ENCODE measurements at places on chromosomes 12 and 14.

GRCh38 chr12:6829536-6830220 is 1.5 kb downstream of the P3H3 start:
- DNase-seq: no peak

DNA sequence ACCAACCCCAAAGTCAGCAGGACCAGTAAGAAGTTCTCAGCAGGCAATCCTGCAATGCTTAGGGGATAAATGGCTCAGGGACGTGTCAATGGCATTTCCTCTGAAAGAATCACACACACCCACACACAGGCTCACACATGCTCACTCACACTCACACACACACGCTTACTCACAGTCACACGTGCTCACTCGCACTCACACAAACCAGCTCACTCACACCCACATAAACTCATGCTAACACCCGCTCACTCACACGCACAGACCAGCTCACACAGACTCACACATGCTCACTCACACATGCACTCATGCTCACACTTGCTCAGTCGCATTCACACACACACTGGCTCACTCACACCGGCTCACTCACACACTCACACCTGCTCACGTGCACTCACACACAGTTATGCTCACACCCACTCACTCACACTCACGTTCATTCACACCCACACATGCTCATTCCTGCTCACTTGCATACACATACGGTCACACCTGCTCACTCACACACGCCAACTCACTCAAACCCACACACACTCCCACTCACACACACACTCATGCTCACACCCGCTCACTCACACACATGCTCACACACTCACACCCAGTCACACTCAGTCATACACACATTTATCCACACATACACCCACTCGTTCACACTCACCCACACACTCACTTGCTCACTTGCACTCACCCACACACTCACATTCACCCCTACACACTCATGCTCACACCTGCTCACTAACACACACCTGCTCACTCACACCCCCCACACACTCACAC is 436.8 kb downstream of the BCL11B start:
- DNase-seq: no peak

DNA sequence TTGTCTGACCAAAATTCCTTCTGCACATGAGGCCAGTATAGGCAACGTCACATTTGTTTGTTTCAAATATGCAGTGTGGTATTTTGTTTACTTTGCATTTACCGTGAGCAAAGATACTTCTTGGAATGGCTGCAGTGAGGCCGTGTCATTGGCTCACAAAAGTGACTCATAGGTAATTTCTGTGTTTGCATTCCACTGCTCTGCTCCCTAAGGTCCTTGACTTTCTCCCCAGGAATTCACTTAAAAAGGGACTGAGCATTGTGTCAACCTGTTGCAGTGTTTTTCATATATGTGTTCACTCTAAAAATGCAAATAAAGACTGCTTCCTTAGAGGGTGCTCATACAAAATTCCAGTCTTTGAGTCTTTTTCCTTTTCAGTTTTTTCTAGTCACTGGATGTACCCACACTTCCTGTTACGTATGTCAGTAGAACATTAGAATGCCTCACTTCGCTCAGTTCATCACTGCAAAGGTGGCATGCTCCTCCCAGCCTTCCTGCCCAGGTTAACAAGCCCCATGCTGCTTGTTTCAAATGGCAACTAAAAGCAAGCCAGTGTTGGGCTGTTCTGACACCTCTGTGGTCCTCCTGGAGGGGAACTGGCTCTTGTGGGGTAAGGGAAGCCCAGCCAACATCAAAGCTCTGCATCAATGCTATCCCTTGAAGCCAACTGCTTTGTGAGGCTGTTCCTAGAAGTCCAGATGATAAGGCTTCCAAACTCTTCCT is 9.1 kb downstream of the C12orf76 start:
- DNase-seq: no peak

GRCh38 chr12:89960607-89961394 is 252.2 kb upstream of the ATP2B1 start:
- DNase-seq: no peak

DNA sequence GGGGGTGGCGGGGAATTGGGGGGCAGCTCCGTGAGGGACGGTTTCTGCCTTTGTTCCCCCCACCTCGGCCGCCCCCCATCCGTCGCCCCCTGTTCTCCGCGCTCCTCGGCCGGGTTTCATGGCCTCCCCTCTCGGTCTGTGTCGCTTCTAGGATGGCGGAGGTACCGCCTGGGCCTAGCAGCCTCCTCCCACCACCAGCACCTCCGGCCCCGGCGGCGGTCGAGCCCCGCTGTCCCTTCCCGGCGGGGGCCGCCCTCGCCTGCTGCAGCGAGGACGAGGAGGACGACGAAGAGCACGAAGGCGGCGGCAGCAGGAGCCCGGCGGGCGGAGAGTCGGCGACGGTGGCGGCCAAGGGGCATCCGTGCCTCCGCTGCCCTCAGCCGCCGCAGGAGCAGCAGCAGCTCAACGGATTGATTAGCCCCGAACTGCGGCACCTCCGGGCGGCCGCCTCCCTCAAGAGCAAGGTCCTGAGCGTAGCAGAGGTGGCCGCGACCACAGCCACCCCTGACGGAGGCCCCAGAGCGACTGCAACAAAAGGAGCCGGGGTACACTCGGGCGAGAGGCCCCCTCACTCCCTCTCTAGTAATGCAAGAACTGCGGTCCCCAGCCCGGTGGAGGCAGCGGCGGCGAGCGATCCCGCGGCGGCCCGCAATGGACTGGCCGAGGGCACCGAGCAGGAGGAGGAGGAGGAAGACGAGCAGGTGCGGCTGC is 575 bp downstream of the NAA30 start:
- peak; percentile 44 for DNase-seq

GRCh38 chr12:57621497-57622292 is 10.5 kb downstream of the ARHGEF25 start:
- DNase-seq: peak; percentile 24

GRCh38 chr14:37665479-37665878 is 70.0 kb downstream of the TTC6 start:
- no peak for DNase-seq

GRCh38 chr14:51578853-51579252 is 72.9 kb upstream of the FRMD6 start:
- no peak for DNase-seq

- no peak for DNase-seq
Measured at GRCh38 chr14:74242021-74242779, 3.0 kb downstream of the VSX2 start.

- peak; percentile 73 for DNase-seq
Measured at GRCh38 chr14:90060312-90060964, 1.4 kb upstream of the KCNK13 start.

- DNase-seq: no peak
Measured at GRCh38 chr12:62588916-62589315, 122.3 kb downstream of the MON2 start.

- peak; percentile 60 for DNase-seq
Measured at GRCh38 chr12:81597928-81598604, 161.1 kb downstream of the PPFIA2 start.

- no peak for DNase-seq
Measured at GRCh38 chr12:64820593-64820992, 3.9 kb upstream of the TBC1D30 start.

DNA sequence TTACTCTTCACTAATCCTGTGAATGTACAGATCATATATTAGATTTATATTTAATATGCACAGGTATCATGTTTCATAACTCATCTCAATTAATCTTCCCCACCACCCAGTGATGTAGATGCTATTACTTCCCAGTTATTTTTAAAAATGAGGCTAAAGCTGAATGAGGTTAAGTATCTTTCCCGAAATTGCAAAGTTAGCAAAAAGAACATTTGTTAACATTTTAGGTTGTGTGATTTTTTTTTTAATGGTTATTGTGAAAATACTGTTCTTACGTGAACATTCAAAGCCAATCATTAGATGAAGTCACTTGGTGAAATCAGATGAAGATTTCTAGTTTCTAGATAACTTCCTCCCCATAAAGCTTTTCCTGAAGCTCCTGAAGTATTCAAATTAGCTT is 186.9 kb upstream of the PLEKHA5 start:
- DNase-seq: no peak

GRCh38 chr12:92717202-92717601 is 14.4 kb downstream of the PLEKHG7 start:
- no peak for DNase-seq

- no peak for DNase-seq
Measured at GRCh38 chr12:94909663-94910062, 93.8 kb downstream of the NDUFA12 start.

GRCh38 chr14:58171090-58171489 is 19.1 kb upstream of the ARMH4 start:
- no peak for DNase-seq

- DNase-seq: no peak
Measured at GRCh38 chr12:124939079-124939420, 24.6 kb upstream of the UBC start.

DNA sequence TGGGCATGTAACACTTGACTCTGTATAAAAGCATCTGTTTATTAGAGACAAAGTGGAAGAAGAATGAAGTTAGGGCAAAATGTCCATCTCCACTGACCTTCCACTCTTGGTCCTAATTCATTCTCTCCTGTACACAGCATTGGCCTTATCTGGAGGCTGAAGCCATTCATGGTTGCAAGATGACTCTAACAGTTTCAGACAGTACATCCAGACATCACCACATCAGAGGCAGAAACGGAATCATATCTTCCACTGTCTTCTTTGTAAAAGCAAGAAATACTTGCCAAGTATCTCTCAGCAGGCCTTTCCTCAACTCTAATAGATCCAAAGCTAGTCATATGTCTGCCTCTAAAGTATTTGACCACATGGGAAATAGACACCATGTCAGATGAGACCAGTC is 41.1 kb downstream of the PTHLH start:
- DNase-seq: no peak

DNA sequence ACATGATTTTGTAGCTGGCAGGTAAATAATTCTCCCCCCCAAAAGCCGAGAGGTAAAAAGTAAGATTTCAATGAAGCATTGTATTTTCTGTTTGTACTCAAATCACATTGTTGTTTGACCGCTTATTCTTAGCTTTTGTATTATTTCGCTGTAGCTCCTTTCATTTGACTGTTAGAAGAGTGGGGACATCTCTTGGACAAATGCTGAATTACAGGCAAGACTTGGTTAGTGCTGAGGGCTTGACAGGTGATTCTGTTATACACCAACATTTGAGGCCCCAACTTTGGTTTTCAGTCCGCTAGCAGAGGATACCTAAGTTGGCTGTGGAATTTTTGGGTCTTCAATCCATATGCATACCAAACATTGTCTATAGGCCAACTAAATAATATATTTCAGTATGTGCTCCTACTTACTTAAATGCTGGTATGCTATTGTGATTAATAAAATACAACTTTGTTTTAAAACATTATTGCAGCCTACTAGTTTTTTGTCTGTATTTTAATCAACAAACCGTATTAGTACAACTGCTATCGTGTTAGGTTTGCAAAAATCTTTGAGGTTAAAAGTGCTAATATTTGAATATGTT is 102.2 kb downstream of the ERC1 start:
- peak; percentile 57 for DNase-seq

DNA sequence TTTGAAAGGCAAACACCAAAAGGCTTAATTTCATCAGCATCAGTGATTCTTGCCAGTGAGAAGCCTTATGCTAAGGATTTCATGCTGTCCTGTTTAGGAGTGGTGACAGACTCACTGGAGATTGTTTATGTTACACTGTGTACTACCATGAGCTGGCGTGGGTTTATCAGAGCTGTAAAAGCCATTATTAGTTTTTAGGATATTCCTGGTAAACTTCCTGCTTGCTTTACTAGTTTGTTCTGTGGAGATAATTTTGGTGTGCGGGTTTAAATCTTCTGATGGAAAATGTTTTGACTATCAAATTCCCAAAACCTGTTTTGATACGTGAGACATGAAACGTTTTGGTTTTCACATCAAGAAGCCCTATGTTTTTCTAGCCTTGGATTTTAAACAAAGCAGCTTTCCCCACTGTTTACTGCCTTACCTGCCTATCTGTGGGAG is 15.2 kb downstream of the PPFIBP1 start:
- DNase-seq: no peak

DNA sequence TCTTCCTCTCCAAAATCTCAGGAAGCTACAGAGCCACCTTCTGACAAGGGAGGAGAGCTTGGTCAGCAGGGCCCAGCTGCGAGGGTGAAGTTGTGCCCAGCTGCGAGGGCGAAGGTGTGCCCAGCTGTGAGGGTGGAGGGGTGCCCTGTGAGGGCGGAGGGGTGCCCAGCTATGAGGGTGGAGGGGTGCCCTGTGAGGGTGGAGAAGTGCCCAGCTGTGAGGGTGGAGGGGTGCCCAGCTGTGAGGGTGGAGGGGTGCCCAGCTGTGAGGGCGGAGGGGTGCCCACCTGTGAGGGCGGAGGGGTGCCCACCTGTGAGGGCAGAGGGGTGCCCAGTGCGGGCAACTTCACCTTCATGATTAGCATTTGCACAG is 20.4 kb upstream of the TTC7B start:
- DNase-seq: no peak

GRCh38 chr12:65891219-65891618 is 66.9 kb downstream of the HMGA2 start:
- no peak for DNase-seq

DNA sequence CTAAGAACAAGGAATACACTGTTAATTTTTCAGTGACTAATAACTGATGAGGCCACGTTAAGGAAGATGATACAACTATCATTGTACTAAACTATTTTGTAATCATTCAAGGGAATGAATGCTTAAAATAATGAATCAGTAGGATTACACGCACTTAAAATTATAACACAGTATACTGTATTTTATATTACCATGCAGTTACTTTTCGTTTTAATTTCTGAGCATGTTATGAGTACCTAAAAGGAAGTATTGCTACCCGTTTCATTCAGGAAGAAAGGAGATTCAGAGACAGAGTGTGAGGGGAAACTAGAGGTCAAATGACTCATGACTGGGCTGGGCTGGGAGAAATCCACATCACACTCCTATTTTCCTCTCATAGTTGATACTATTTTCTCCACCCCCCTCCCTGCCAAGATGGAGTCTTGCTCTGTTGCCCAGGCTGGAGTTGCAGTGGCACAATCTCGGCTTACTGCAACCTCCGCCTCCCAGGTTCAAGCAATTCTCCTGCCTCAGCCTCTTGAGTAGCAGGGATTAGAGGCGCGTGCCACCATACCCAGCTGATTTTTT is 202.0 kb downstream of the PPM1H start:
- DNase-seq: no peak

- DNase-seq: no peak
Measured at GRCh38 chr14:33786091-33786825, 164.6 kb downstream of the EGLN3 start.

DNA sequence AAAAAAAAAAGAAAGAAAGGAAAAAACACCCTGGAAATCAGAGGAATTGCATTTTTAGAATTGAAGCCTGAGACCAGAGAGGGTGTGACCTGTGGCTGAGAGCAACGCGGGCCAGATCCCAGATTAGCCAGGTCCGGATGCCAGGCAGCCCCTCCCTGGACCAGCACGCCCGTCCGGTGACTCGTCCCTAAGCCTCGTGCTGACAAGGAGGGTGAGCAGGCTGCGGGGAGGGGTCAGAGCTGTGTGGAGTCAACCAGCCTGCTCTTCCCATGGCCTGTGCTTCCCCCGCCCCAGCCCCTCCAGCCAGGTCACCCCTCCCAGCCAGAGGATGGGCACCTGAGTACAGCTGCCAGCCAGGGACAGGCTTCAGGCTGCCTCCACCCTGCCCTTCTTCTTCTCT is 4.2 kb upstream of the KLC1 start:
- no peak for DNase-seq
